Stimulated activated CD4-positive, alpha-beta T cell treated with anti-CD3 and anti-CD28 coated beads, Interleukin-4, amount 100 ng/mL, for 24 hours (primary cell): ENCODE measurements at places on chromosomes 3 and 15.

GRCh38 chr3:170511371-170511770 is 74.5 kb downstream of the SLC7A14 start:
- DNase-seq, result no peak

DNA sequence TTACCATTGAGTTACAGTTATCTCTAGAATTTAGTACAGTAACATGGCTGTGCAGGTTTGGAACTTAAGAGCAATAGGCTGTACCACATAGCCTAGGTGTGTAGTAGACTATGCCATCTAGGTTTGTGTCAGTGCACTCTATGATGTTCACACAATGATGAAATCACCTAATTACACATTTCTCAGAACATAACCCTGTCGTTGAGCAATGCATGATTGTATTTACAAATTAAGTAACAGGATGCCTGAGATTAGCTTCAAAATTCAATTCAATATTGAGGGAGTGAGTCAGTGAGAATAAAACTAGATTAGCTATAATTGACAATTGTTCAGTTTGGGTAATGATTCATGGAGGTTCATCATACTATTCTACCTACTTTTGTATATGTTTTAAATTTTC is 633.8 kb downstream of the IGSF11 start:
- DNase-seq, result no peak

GRCh38 chr15:33720952-33721351 is 247.3 kb upstream of the CHRM5 start:
- no peak for DNase-seq

GRCh38 chr15:90463381-90463780 is 66.3 kb upstream of the CRTC3 start:
- DNase-seq, result no peak

- no peak for DNase-seq
These were observed 58.1 kb upstream of the CA12 start for GRCh38 chr15:63439536-63440264.

DNA sequence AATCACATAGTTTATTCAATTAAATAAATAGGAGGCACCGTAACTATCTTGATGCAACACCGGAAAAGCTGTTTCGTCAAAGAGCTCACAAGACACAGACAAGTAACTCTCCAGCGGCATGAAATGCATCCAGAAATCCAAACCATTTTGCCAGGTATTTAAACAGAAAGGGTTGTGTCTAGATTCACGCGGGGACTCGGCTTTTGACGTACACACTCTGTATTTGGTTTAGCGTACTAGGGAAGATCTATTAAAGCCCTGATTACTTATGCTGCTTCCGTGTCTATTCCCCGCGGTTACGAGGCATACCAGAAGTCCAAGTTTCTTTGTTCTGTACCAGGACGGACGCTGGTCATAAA is 718 bp downstream of the BNIP2 start:
- peak; percentile 17 for DNase-seq

DNA sequence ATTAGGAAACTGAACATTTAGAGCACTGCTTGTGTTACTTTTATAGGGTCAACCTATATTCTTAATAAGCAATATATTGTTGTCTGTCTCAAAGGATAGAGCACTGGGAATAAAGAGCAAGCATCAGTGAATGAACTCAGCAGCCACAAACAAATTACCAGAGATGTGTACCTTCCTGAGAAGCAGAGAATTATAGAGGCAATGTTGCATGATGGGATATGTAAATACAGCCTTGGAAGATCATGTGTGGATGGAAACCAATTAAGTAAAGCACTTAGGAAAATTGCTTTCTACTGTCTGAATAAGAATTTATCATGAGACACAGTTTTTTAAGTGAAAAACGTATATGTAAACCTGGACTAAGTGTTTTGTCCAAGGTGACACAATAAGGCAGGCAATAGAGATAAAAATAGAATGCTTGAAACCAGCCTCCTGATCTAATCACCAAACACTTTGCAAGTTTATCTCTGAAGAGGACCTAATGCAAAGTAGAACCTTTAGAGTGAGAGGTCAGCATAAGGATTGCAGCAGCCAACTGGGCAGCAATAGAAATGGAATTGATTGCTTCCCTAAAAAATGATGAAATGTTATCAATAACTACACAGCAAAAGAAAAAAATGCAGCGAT is 848.0 kb downstream of the TUSC7 start:
- DNase-seq, result no peak

- DNase-seq, result no peak
These were observed 977.5 kb downstream of the TUSC7 start for GRCh38 chr3:117687096-117687495.

DNA sequence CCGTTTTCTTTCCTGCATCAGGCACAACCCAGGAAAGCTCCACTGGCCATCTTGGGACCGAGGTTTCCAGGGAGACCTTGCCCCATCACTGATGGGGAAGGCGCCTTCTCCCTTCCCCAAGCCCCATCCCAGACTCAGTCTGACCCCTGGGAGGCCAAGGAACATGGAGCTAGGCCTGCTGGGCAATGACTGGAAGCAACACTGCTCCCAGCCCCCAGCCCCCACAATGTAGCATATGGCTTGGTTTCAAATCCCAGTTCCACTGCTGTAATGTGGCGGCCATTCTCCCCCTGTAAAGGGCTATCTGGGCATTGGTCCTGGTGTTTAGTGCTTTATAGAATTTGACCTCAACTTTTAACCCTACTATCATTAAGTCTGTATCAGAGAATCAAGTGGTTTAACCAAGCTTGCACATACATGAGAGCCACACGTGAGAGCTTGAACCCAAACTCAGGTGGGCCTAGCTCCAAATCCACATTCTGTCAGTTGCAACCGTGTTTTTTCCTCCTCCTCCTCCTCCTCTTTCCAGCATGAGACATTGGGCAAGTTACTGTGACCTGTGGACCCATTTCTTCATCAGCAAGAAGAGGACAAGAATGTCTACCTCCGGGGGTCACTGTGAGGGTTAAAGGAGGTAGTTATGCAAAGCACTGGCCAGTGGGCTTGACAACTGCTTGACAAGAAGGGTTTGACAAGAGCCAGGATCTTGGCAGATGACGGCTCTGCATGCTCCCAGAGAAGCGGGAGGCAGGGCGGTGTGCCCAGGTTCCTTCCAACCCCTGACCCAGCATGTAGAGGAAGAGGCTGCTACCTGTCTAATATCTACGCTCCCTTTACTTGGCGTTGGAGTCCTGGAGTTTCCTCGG is 37.4 kb downstream of the KLHL25 start:
- no peak for DNase-seq

GRCh38 chr3:175484666-175485065 is 625.5 kb downstream of the NAALADL2 start:
- DNase-seq, result no peak

GRCh38 chr3:23594894-23595670 is 210.7 kb upstream of the UBE2E1 start:
- DNase-seq, result no peak

DNA sequence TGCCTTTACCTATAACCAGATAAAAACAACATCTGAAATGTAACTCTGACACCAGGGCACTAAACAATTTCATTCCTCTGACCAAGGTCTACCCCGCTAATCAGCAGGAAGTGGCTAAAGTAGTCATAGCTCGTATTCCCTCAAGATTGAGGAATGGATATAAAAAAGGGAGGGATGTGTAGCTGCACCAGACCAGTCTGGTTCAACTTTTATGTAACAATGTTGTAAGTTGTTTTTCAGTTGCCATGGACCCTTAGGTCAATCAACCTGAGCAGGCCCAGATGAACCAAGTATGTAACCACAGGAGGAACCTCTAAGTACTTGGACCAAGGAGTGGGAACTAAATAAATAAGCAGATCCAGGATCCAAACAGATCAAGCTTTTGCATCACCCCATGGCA is 28.4 kb upstream of the IFT57 start:
- no peak for DNase-seq

- no peak for DNase-seq
These were observed 242.8 kb downstream of the DTWD1 start for GRCh38 chr15:49863431-49864224.

DNA sequence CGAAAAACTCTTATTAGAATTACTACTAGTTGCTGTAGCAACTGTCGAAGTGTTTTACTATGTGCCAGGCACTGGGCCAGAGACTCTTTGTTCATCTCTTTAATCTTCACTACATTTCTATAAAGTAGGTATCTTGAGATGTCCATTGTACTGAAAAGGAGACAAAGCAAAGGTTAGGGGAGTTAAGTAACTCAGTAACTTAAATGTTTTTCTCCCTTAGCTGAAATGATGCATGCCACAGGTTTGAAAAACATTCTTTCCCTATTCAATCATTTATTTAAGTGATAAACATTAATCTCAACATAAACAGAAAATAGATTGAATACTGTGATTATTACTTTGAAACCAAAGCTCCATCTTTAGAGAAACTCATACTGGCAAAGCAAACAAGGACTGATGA is 776.2 kb downstream of the FHIT start:
- DNase-seq, result no peak

DNA sequence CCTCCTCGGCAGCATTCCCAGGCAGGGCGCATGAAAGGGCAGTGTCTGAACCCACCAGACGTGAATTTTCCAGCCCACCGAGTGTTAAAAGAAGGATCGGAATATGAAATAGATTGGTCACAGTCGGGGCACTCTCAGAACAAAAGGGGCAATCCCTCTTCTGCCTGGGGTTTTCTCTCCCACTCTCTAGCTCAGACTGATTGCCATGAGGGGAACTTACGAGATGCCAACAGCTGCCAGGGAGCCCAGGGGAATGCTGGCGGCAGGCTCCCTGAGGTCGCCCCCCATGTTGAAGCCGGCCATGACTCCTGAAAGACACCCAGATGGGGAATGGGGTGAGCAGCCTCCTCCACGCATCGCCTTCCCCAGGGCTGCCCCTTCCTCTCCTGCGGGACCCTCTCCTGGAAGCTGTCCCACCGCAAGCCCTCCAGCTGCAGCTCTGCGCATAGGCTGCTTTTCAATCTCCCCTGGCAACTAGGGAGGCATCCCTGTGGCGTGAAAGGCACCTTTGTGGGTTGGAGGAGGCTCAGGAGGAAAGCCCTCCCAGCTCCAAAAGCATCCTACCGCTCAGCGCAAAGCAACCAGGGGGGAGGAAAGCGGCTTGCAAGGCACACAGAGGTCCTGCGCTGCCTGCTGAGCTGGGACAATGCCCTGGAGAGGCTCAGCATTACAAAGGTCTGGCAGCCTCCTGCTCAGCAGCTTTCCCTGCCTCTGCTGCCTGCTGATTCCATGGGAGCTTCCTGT is 64.8 kb upstream of the HEG1 start:
- DNase-seq, result no peak

GRCh38 chr3:136249091-136249490 is 1.0 kb upstream of the PCCB start:
- DNase-seq, result no peak

GRCh38 chr3:177126015-177126773 is 71.1 kb downstream of the TBL1XR1 start:
- no peak for DNase-seq

- DNase-seq, result no peak
These were observed 15.1 kb downstream of the PDZRN3 start for GRCh38 chr3:73609655-73610054.

DNA sequence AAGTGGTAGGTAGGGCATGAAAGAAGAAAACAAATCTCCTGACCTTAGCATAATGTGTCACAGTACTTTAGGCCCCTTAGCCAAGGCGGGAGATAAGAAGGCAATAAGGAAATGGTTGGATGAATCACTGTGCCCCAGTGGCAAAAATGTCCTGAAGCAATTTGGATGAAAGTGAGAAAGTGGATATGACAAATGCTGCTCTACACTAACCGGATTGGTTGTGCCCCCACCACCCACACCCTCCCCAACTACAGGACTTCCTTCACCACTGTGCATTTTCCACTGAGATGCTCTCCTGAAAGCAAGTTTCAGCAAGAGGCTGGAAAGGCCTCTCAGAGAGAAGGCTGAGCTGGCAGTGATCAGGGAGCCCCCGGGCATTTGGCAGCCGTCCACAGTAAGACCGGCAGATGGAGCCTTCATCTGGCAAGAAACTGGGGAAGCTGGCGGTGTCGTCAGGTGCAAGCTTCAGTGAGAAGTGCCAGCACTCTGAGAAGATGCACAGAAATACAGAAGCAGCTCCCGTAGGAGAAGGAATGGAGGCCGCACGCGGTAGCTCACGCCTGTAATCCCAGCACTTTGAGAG is 63.8 kb downstream of the ATP1B3 start:
- DNase-seq, result peak; percentile 51

DNA sequence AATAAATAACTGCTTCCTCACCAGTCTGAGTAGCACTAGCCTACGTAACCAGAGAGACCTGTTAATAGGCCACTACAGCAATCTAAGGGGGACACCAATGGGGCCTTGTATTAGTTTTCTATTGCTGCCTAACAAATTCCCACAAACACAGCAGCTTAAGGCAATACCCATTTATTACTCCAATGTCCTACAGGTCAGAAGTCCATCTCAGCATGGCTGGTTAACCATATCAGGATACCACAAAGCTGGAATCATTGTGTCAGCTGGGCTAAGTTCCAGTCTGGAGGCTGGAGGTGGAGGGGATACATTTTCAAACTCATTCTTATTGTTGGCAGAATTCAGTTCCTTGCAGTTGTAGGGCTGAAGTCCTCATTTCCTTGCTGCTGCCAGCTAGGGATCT is 331.9 kb downstream of the ULK4 start:
- DNase-seq, result no peak

DNA sequence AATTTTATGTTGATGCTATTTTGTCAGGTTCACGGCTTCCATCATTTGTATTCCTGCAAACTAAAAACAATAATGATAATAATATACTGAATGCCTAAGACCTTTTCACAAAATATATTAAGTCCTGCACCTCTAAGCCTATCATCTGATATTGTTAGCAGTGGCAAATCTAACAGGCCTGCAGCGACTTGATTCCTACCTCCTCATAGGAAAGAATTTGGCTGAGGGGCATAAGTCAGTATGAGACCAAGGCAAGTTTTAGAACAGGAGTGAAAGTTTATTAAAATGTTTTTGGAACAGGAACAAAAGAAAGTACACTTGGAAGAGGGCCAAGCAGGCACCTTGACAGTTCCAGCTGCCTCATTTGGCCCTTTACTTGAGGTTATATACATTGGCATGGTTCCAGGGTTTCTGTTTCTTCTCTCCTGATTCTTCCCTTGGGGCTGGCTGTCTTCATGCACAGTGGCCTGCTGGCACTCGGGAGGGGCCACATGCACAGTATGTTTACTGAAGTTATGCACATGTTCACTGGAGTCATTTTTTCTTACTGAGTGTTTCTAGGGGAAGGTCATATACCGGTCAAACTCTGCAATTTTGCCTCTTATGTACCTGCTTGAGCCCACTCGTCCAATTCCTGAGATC is 418.1 kb downstream of the EPHA6 start:
- no peak for DNase-seq

- no peak for DNase-seq
These were observed 711.6 kb downstream of the MECOM start for GRCh38 chr3:168951884-168952283.

- no peak for DNase-seq
These were observed 117.2 kb downstream of the TLE3 start for GRCh38 chr15:69980341-69981059.

DNA sequence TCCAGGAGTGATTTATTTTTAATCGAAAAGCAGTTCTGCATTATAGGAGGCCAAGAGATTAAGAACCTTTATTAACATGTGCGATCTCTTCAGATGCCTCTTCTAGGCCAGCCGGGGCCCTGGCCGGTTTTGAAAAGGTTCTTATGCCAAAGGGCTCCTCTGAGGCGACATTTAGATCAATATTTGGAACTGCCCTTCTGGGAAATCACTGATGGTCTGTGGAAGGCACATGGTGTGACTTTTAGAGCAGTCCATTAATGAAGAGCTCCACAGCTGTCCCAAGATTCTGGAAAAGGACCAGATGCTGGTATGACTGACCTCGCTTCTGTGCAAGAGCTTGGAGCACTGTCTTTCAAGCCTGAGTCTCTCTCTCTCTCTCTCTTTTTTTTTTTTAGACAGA is 19.7 kb downstream of the MGLL start:
- DNase-seq, result no peak
